ENCODE measurements at places on chromosomes 6 and 20.

DNA sequence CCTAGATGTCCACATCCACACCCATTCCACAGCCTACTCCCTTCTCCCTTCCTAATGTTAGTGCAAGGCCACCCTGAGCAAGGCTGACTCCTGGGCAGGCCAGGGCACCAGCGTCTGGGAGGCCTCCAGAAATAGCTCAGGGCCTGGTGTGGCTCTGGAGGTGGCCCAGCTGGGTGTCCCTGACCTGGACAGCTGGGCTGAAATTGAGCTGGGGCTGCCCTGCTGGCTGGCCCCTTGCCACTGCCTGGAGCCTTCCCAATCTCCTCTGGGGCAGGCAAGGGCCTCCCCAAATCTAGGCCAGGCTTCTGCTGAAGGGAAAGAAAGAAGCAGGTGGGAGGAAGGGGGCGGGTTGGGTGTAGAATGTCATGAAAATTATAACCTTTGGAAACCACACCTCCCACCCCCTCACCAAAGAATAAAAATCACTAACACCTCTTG lies 2.1 kb downstream of the FAM110A start:
- no peak for DNase-seq

DNA sequence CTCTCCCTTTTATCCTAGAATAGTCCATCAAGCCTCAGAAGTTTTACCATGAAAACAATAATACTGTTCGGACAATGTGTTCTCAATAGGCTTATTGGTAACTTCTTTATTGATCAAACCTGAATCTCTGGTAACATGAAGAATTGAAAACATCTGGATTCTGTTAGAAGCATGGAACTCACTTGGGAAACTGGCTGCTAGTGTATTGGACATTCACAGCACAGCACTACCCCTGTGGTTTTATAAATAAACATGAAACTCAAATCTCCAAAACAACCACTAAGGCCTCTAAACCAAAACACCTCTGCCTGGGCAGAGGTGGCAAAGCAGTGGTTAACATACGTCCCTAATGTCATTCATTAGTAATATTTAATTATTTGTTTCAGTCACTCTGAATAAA lies 157.6 kb upstream of the KCNQ5 start:
- DNase-seq: no peak

DNA sequence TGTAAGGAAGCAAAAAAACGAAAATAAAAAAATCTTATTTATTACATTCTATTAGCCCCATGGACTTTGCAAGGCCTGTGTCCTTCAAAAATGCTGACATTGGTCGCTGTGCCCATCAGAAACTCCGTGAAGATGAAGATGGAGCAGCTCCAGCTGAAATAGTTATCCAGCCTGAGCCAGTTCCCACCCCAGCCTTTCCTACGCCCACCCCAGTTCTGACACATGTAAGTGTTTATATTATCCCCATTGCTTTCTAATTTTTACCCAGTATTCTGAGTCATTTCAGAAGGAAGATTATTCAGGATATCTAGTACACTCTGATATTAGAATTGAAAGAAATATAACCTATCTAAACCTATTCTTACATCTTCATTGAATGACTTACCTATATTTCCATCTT lies 217.7 kb downstream of the ARHGAP18 start:
- no peak for DNase-seq

DNA sequence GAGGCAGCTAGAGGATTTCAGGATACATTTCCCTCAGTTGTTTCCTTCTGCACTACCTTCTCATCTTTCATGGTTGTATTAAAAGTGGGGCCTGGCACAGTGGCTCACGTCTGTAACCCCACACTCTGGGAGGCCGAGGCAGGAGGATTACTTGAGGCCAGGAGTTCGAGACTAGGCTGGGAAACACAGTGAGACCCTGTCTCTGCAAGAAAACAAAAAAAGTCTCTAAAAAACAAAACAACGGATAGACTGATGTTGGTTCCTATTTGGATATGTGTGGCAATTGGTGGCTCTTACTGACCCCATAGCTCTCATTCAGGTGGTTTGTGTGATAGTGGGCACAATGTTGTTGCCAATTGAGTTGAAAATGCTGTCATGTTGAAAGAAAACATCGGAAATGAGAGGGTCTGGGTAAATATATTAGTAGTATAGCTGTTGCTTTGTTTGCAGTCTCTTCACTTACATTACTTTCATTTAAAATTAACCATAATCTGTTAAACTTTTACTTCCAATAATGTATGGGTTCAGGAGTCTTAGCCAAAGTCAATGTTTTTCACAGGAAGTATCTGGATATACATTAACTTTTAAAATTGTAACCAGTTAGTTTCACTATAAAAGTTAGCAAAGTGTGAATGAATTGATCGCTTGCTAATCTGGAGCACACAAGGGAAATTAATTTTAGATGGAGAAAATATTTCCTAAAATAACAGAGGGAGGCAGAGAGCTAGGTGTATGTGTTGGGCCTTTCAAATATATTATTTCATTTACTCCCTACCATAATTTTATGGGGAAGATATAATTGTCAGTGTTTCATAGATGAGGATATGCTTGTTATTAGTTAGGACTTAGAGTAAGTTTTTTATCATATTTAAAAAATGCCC lies 31.1 kb downstream of the UTRN start:
- DNase-seq: no peak

DNA sequence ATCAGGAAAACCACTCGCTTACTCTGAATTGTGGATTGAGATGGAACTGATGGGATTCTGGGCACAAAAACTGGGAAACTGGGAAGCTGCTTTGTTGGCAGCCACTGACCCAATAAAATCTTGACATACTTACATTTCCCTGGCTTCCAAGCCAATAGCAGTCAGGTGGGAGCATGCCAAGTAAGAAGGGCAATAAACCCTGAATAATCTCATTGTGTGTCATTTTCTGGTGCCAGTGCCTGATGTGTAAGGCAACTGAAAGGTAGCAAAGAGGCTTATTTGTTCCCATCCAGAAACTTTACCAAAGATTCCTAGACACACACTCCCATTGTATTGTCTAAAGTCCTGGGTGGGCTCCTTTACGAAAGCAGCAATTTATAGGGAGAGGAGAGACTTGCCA lies 93.2 kb downstream of the TBX18 start:
- no peak for DNase-seq

DNA sequence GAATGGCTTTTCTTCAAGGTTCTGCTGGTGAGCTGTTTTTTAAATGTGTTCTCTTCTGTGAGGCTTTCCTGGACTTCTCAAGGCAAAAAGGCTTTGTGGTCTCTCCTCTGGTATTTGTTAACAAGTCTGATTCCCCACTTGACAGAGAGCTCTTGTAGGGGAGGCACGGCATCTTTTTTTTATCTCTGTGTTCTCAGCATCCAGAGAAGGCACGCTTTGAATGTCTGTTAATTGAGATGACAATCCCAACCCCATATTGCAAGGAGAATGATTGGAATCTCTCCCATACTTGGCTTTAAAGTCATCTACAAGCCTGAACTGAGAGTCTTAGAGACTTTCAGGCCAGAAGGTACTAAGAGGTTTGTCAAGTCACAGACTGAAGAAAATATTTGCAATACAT lies 22.6 kb downstream of the EDN1 start:
- DNase-seq: no peak

DNA sequence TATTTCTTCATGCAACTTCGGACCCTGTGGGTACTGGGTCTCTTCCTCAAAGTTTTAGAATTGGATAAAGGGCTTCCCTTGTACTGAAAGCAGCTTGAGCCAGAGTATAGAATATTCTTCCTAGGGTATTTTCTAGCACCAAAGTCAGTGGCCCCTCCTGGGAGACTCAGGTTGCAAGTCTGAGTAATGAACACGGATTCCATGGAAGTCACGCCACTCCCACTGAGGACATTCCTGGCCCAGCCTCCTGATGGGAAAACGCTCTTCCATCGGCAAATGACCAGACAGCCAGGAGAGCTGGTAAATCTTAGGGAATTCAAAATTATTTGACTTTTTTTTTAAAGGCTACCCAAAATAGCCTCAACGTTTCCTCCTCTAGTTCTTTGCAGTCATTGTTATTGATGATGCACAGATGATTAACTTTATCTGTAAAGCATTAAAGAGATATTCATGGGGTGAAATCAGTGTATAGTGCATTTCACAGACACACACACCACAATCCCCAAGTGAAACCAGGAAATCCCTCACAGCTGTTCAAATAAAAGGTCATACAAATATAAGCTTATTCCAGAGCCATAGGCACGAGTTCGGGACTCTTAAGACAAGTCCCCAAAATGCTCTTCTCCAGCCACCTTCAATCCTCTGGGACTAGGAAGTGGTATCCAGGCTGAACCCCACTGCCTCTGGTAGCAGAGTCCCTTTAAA lies 248.8 kb downstream of the SOD2 start:
- DNase-seq: no peak

DNA sequence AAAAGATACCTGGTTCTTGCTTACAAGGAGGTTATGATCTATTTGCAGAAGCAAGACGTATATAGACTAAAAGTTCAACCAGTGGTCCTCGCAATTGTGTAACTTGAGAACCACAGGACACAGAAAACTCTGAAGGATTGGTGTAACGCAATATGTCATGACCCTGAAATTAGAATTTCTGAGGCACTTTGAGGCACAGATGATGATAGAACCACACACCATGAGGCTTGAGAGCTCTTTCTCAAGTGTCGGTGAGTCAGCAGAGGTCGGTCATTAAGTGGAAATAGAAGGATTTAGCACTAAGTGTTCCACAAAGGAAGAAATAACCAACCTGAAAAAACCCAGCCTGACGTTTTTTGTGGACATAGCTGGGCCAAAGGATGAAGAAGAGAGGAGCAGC lies 15.3 kb upstream of the CCN2 start:
- DNase-seq: no peak

DNA sequence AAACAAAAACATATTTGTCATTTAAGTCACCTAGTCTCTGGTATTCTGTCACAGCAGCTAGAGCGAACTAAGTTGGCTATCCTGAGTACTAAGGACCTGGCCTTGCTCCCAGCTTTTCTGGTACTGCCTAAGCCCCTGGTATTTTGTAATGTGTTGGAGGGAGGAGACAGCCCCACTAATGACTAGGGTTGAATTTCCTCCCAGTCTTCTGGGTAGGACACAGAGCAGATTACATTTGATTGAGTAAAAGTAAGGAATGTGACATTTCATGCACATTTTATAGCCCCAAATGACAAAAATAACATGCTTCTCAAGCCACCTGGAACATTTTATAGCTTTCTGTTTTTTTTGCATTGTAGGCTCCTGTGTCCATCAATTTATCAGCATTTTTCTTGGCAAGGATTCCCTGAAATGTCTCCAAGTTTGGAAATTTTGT lies 47.9 kb upstream of the DDR1 start:
- no peak for DNase-seq

GRCh38 chr6:28251661-28252008 lies 434 bp downstream of the ZKSCAN4 start:
- DNase-seq: peak; percentile 12

DNA sequence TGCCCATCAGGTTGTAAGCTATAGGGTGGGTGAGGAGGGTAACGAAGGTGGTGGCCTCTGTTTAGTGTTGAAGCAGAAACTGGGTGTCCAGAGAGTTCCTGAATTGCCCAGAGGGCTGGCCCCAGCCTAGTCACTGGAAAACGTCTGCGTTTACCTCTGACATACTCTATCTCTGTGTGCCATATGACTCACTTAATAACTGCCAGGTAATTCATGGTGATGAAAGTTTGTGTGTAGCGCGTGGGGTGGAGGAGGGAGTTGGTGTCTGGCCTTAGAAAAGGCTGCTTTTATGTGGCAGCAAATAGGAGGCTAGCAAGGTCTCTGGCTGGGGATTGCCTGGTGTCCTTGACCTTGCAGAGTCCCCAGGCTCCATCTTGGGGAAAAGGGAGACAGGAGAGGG lies 47.3 kb downstream of the SLC35D3 start:
- no peak for DNase-seq

GRCh38 chr6:52135217-52135616 lies 47.8 kb upstream of the PKHD1 start:
- DNase-seq: no peak

DNA sequence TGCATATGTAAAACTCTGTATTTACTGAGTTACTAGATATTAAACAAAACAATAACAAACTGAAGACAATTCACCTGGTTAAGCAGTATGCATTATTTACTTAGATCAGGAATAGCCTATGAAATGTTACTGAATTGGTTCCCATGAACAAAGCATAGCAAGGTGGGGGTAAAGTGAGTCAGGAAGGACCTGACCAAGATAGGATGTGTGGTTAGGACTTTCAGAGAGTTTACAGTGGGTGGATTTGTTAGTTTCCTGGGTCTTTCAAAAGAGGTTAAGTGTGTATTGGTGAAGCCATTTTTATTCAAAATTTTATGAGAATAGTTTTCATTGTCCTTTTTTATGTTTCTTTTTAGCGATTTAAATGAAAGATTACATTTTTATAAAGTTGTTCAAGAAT lies 32.9 kb downstream of the TBPL1 start:
- DNase-seq: no peak

DNA sequence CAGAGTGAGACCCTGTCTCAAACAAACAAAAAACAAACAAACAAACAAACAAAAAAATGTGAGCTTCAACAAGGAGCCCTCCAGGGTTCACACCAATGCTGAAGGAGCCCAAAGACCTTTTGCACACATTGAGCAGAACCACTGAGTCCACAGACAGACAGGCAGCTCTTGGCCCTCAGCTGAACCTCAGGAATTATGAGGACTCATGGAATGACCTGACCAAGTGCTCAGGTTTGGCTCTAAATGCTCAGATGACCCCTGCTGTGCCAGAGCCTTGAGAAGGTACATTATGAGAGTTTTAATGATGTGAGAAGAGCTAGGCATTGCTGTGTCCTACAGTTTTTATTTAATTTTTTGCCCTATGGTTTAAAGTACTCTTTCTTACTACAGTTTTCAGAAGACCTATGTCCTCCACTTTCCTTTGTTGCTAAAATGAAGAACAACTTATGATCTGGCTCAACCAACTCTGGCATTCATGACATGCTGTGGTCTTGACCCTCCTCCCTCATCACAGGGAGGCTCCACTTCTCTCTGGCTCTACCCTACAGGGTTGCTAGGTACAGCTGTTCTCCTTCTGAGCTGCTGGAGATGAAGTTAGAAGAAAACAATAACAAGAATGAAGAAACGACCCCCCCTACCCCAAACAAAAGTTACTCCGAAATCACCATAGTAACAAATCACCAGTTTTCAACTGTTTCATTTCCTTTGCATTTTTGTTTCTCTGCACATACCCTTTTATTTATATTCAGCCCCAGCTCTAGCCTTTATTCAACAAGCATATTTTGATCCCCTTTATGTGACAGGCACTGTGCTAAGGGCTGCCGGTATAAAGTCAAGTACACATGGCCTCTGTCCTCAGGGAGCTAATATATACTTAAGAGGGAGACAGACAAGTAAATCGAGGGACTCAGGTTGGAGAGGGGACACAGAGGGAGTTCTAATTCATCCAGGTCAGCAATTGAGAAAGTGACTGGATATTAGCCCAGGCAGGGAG lies 128.7 kb upstream of the TRAF3IP2 start:
- no peak for DNase-seq

GRCh38 chr6:28725890-28726348 lies 197.9 kb downstream of the TRIM27 start:
- no peak for DNase-seq

All from stimulated activated CD4-positive, alpha-beta T cell treated with anti-CD3 and anti-CD28 coated beads, Interleukin-12 subunit alpha, Interleukin-12 subunit beta, amount 100 ng/mL, for 24 hours (primary cell).